ENCODE measurements at places on chromosomes 3 and 15.
A peak's percentile ranks its signal among the peaks of the same experiment; 100 is the strongest.

- DNase-seq = no peak
Observed at GRCh38 chr15:74786551-74787165, 4.8 kb downstream of the CSK start.

GRCh38 chr3:71652781-71653413 lies 69.4 kb upstream of the FOXP1 start:
- no peak for DNase-seq

GRCh38 chr15:89115547-89115946 lies 27.3 kb downstream of the ABHD2 start:
- no peak for DNase-seq

DNA sequence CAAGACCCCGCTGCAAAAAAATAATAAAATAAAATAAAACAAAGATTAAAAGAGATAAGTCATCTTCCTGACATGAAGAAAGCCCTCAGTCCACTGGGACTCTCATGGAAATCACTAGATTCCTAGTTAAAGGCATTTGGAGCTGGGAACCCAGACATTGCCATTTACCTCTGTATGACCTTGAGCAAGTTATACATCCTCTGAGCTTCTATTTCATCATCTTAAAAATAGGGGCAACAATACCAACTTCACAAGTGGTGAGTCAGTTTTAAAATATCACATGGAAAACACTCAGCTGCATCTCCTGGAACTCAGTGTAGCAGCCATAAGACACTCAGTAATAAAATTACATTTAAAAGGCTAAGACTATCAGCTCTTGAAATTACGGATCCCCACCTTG lies 334.8 kb downstream of the ERC2 start:
- DNase-seq = no peak

GRCh38 chr3:41682996-41683395 lies 278.9 kb downstream of the ULK4 start:
- no peak for DNase-seq

GRCh38 chr3:183875411-183875810 lies 9.3 kb downstream of the PARL start:
- DNase-seq = no peak

- no peak for DNase-seq
Observed at GRCh38 chr3:124963755-124964154, 29.2 kb upstream of the MUC13 start.

- no peak for DNase-seq
Observed at GRCh38 chr3:189978753-189979152, 141.9 kb downstream of the P3H2 start.

GRCh38 chr3:112602217-112602838 lies 38.6 kb downstream of the CCDC80 start:
- DNase-seq = no peak

DNA sequence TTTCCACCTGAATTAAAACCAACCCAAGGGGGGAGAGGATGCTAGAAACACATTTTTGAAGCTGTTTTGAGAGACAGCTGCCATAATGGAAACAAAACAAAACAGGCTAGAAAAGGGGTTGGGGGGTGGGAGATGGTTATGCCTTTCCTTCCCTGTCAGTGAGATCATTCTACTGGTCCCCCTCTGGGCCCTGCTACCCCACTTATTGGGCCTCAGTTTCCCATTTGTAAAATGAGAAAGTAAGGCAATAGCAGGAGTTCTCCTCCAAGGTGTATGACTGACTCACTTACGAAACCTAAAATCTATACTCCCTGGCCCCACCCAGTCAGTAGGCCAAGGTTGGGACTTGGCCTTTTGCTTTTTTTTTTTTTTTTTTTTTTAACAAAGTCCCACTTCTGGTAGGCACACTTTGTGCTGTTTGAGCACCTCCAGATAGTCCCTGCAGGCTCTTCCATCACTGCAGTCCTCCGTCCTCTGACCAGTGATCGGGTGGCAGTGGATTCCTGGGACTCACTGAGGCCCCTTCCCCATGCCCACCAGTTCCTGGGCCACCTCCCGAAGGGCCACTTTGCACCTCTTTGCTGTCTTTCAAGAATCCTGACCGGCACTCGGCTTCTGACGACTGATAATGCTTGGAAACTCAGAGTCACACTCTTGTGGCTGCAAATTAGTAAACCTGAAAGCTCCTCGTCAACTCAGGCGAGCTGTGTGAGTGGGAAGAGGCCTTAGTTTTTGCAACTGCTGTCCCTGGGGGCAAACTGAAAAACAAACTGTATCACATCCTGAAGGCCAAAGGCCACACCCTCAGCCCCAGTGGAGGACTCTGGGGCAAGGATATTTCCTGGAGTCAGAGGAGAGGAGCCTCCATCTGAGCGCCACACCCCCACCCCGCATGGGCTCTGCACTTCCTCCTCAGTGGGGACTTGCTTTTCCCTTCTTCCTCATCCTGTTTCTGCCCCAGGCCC lies 6.7 kb upstream of the PSTPIP1 start:
- peak; percentile 91 for DNase-seq

- DNase-seq = no peak
Observed at GRCh38 chr3:155110996-155111901, 31.1 kb downstream of the MME start.

DNA sequence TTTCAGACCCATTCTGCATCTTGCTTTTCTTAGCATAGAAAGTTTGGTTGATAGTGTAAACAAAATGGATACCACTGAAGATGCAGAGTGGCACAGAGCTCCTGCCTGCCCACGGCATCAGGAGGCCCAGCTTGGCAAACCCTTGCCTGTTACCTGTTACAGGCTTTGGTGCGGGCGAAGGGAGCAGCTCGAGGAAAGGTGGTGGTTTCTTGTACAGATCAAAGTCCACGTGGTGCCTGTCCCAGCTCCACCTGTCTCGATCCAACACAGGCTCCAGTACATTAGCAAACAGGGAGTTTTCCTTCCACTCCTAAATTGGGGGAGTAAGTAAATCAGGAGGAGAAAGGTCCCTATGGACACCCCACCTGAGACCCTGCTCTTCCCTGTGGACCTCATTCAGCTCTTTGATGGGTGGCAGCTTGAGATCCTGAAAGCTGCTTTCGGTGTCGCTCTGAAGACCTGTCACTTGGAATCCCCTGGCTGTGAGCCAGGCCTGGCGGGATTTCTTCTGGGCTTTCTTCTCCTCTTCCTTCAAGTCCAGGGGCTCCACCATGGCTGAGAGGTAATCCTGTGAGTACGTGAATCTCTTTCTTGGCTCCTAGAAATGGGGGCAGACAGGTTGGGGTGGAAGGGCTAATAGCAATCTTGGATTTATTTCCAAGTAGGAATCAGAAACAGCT lies 35.7 kb downstream of the ACAD9 start:
- peak; percentile 61 for DNase-seq

DNA sequence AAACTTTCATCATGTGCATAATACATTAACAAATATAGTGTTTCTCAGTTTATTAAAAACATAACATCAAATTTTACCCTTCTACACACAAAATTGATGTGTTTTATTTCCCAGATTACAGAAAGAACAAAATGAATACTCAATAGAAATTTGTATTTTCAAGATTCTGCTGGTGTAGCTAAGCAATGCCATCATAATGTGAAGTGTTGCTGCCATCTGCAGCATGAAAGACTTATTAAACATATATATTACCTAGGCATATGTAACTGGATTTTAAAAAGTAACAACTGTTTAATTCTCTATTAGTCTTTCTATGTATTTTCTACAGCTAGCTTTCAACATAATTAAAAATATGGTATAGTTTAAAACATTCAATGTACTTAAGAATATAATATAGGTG lies 27.5 kb downstream of the PLSCR5 start:
- DNase-seq = no peak

DNA sequence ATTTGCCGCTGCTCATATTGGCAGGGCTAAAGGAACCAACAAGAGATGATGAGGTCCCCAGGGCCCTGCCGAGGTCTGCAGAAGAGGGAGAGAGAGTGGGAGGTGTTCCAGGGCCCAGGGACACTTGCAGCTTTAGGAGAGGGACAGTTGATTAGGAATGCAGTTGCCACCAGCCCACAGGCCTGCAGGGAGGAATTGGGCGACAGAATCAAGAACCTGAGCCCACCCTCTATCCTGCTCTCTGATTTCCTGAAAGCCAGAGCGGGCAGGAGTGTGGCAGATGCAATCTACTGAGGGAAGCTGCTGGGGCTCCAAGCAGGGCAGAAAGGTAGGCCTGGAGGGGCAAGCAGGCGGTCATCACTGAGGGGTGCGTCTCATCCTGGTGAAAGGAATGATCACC lies 12.1 kb upstream of the PRR23E start:
- DNase-seq = no peak

- no peak for DNase-seq
Observed at GRCh38 chr3:178915365-178915764, 156.2 kb downstream of the ZMAT3 start.

DNA sequence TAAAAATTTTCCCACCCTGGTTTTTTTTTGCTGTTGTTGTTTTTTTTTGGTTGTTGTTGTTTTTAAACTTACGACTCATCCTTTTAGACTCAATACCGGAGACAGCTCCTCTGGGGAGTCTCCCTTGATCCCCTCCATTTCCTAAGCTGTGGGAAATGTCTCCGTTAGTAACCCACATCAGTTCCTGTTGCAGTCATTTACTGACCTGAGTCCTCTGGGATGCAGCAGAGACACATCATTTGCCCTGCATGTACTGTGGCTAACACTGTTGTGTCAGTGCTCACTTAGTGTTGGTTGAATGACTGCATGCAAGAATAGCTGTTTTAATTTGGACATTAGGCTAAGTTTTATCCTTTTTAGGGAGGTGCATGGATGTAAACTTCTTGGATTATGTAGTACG lies 83.8 kb downstream of the MBNL1 start:
- DNase-seq = no peak

DNA sequence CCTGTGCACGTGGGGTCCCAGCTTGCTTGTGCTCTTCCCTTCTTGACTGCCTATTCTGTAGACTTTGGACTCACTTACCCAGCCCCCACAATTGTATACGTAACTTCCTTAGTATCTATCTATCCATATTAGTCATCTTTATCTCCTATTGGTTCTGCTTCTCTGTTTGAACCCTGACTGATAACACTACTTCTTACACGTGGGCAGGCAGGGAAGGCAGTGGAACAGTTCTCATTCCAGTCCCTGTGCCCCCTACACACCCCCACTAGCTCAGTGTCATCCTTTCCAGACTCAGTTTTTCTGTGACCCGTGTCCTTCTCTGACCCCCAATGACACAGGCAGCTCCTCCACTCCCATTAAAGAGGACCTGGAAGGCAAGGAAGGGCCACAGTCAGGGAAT lies 74.2 kb upstream of the FBN1 start:
- no peak for DNase-seq

DNA sequence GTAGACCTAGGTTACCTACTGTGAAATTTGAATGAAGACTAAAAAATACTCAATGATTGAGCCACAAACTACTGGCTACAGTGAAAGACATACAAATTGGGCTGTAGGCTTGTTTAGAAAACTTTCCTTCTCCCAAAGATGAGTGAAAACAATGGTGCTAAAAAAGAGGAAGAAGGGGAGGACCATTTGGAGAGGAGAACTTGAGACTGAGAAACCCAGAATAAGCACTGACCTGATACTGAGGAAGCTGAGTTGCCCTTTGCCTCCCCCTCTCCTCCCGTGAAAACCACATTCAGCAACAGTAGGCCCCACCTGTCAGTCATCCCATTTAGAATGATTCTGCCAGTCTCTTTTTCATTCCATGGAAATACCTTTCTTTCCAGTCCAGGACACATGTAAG lies 484.0 kb upstream of the TGFBR2 start:
- no peak for DNase-seq

DNA sequence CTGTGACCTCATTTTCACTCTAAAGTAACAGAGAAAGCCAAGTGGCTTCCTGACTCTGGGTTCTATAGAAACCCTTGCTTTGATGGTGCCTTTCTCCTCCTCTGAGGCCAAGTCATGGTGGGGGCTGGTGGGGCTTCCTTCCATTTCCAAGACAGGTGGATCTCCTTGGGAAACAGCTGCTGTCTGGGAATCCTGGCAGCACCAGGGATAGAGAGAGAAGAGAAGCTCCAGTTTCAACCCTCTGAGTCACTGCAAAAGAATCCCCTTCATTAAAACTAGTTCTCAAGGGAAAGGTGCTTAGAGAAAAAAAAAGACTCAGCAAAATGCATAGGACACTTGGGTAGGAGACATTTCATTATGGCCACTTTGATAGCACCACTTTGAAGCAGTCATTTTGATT lies 614.4 kb downstream of the FHIT start:
- no peak for DNase-seq

DNA sequence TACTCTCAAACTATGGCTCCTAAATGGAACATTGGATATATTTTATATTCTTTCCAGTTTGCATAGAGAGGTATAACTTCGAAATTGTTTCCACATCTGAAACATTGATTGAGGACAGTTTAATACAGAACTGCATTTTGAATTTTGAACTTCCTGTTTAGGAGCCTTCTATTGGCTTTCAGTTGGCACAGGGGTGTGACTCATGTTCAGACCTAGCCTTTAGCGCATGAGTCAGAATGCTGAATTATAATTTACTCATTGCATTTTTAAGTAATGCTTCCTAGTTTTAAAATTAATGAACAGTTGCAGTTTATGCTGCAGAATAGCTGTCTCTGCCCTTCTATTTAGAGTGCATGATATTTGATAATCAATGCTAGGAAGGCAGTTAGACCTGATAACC lies 751.7 kb downstream of the CADM2 start:
- no peak for DNase-seq

GRCh38 chr3:58988041-58988440 lies 61.8 kb downstream of the CFAP20DC start:
- no peak for DNase-seq

DNA sequence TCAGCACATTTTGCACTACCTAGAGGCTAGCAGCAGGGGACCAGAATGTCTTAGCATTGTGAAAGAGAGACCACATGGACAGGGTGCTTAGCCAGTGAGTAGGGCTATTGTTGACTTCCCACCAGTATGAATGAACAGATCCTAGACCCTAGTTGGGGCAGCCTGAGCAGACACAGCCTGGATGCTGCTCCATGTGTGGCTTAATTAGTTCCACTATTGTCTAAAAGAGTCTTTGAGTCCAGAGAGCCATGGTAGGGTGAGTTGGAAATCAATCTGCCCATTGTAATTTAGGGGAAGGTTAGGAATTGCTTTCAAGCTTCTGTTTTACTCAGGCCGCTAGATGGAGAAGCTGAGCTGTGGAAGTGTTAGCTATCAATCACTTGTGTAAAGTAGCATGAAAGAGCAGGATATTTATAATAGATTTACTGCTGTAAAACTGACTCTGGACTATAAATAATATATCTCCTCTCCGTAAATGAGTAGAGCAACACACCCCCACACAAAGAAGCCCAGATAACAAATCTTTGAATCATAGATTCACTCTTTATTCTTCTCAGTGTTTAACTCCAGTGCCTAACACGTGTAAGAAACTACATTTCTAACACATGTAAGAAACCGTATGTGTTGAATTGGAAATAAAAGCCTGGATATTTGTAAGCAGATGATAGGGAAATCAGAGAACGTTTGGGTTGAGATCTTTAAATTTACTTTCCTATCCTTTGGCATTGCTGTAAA lies 4.1 kb upstream of the GCSAM start:
- DNase-seq = no peak

GRCh38 chr3:16550305-16550675 lies 36.8 kb upstream of the RFTN1 start:
- DNase-seq = no peak

GRCh38 chr15:57762302-57762701 lies 55.8 kb downstream of the POLR2M start:
- DNase-seq = no peak

Data from posterior vena cava (tissue), 2 donors.